ENCODE measurements at places on chromosomes 1 and 21. TPM values are rescaled to one million over a fixed set of nuclear protein-coding genes. Genes with fewer than 3 reads are reported as not detected.
A peak's percentile ranks its signal among the peaks of the same experiment; 100 is the strongest.

GRCh38 chr1:204923201-204923600 lies 52.5 kb downstream of the NFASC start:
- no peak for DNase-seq
- no peaks in the 10 kb centered on the region for H3K27me3 ChIP-seq
- no peak overlapping the region for H3K4me3 ChIP-seq

OR2T2 gene
- not detected for total RNA-seq

- H3K27me3 ChIP-seq = no peaks in the 10 kb centered on the region
- no peaks in the 10 kb centered on the region for H3K4me1 ChIP-seq
- DNase-seq = no peak
- H3K4me3 ChIP-seq = no peak overlapping the region
- no peaks in the 10 kb centered on the region for H3K36me3 ChIP-seq
Observed at GRCh38 chr1:209965996-209966395, 28.0 kb downstream of the SYT14 start.

DNA sequence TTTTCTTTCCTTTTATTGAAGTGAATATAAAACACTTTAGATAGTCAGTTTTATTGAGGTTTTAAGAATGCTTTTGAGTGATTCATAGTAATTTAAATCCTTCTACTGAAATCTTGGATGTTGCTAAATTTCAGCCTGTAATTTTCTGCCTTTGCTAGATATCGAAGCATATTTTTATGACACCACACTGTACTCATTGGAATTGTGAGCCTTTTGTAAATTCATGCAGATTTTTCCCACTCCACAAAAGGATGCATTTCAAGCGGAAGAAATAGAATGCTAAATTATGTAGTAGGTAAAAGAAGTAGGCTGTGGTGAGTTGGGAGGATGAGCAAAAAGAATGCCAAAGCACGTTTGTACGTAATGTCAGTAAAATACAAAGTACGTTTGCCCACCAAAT lies 13.8 kb downstream of the SNX7 start:
- no peaks in the 10 kb centered on the region for H3K27me3 ChIP-seq
- H3K36me3 ChIP-seq = no peaks in the 10 kb centered on the region
- no peaks in the 10 kb centered on the region for H3K4me1 ChIP-seq
- H3K27ac ChIP-seq = no peak overlapping the region

EDARADD gene
- 0.78 TPM for total RNA-seq

GPR3 gene
- total RNA-seq = 0.90 TPM

GJB3 gene
- total RNA-seq = 0.81 TPM

- H3K27ac ChIP-seq = no peak overlapping the region
- no peak overlapping the region for H3K4me3 ChIP-seq
- H3K4me1 ChIP-seq = no peaks in the 10 kb centered on the region
- no peaks in the 10 kb centered on the region for H3K36me3 ChIP-seq
- no peak for DNase-seq
- no peaks in the 10 kb centered on the region for H3K27me3 ChIP-seq
Observed at GRCh38 chr1:59349101-59349500, 52.2 kb downstream of the FGGY start.

DNA sequence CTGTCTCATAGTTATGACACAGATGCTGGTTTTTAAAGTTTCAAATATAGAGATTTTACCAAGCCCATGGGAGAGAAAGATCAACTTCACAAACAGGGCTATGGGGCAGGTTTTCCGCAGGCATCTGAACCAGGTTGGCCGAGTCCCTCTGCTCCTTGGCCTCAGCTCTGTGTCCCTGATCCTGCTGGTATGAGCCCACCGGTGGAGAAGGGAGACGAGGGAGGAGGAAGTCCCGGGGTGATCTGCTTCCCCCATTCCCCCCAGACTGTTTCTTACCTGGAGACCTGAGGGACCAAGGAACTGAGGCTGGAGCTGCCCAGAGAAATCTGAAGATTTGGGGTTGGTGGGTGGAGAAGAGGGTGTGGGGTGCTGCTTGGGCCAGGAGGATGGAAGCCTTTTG lies 28.9 kb upstream of the BTG2 start:
- H3K4me3 ChIP-seq = no peak overlapping the region
- no peak overlapping the region for H3K27ac ChIP-seq
- H3K4me1 ChIP-seq = peaks cover 56% of the 10 kb centered on the region
- H3K27me3 ChIP-seq = no peaks in the 10 kb centered on the region

- no peaks in the 10 kb centered on the region for H3K27me3 ChIP-seq
- H3K4me1 ChIP-seq = peaks cover 17% of the 10 kb centered on the region
- no peak overlapping the region for H3K27ac ChIP-seq
- DNase-seq = no peak
- no peak overlapping the region for H3K4me3 ChIP-seq
Observed at GRCh38 chr1:27606708-27607238, 2.8 kb upstream of the AHDC1 start.

PCBP3 gene
- total RNA-seq = 3.8 TPM

DNA sequence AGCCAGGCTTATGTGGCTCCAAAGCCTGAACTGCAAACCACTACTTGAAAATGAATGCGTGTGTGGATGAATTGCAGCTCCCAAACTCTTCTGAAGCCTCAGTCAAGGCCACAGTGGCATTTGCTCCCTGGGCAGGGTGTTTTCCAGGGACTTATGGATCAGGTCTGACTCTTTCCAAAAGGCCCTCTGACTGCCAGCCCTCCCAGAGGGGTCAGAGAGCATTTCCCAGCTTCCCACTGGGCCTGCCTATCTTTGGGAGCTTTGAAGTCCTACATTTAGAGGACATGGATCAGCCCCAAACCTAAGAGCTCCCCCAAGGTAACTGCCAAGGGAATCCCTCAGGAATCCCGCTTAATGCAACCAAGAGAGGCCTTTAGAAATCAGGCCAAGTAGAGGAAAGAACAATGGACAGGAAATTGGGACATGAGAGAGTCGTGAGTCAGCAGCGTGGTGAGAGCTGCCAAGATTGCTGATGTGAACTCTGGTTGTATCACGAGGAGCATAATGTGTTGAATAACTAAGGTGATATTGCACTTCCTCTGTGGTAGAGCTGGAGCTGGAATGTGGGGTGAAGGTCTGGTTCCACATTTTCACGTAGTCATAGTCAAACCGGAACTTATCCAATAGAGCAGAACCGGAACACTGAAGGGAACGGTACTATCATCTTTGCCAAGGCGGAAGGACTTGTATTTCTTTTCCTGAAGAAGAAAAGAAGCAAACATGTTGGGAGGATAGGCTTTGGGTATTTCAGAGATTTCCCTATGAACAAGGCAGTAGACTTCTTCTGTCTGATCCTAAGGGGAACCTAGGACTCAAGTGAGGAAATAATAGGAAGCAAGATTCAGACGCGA lies 99.4 kb upstream of the JUN start:
- peak; percentile 74 for DNase-seq
- peak overlapping the region; percentile 78 for H3K27ac ChIP-seq
- H3K36me3 ChIP-seq = no peaks in the 10 kb centered on the region
- no peak overlapping the region for H3K4me3 ChIP-seq
- H3K27me3 ChIP-seq = no peaks in the 10 kb centered on the region

CAMK1G gene
- 1.4 TPM for total RNA-seq

- H3K27me3 ChIP-seq = no peaks in the 10 kb centered on the region
- H3K36me3 ChIP-seq = no peaks in the 10 kb centered on the region
- DNase-seq = no peak
- H3K4me3 ChIP-seq = no peak overlapping the region
- H3K4me1 ChIP-seq = peaks cover 12% of the 10 kb centered on the region
Observed at GRCh38 chr1:203069030-203069747, 16.6 kb downstream of the MYOG start.

TMPRSS2 gene
- 83.6 TPM for total RNA-seq

DNA sequence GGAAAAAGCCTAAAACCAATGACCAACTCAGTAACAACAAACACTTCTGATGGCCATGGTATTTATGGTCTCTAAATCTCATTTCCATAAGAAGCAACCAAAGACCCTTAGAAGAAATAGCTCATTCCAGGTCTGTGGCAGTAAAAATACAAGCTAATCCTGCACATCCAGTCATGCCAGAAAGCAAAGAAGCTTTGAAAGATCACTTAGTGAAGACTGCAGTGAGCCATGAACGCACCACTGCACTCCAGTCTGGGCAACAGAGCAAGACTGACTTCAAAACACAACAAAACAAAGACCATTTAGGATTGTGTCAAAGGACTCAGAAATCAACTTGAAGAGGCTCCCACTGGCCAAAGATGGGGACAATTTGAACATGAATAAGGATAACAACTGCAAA lies 18.4 kb upstream of the ELK4 start:
- DNase-seq = no peak
- H3K27ac ChIP-seq = no peak overlapping the region
- no peaks in the 10 kb centered on the region for H3K27me3 ChIP-seq
- no peaks in the 10 kb centered on the region for H3K36me3 ChIP-seq
- H3K4me1 ChIP-seq = no peaks in the 10 kb centered on the region
- H3K4me3 ChIP-seq = no peak overlapping the region

MINDY1 gene
- 26.5 TPM for total RNA-seq

GRCh38 chr1:161018631-161018930 lies 2.4 kb downstream of the F11R start:
- peaks cover 56% of the 10 kb centered on the region for H3K4me1 ChIP-seq
- no peak for DNase-seq
- H3K27me3 ChIP-seq = no peaks in the 10 kb centered on the region
- peak overlapping the region; percentile 84 for H3K27ac ChIP-seq
- H3K4me3 ChIP-seq = peak overlapping the region; percentile 69
- H3K36me3 ChIP-seq = no peaks in the 10 kb centered on the region

DNA sequence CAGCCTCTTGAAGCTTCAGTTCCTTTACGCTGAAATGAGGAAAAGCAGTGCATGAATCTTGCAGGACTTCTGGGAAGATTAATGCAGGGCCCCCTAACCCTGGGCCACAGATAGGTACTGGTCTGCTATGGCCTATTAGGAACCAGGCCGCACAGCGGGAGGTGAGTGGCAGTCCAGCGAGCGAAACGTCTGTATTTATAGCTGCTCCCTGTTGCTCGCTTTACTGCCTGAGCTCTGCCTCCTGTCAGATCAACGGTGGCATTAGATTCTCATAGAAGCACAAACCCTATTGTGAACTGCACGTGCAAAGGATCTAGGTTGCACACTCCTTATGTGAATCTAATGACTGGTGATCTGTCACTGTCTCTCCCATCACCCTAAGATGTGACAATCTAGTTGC lies 130.2 kb downstream of the CHRM3 start:
- no peak overlapping the region for H3K27ac ChIP-seq
- H3K36me3 ChIP-seq = no peaks in the 10 kb centered on the region
- H3K4me3 ChIP-seq = no peak overlapping the region
- H3K27me3 ChIP-seq = no peaks in the 10 kb centered on the region

Data from upper lobe of right lung (tissue), 1 donor.